Stimulated activated CD8-positive, alpha-beta memory T cell treated with anti-CD3 and anti-CD28 coated beads, Interleukin-7, amount 100 ng/mL, for 48 hours (primary cell): ENCODE measurements at places on chromosomes 13 and 19.

DNA sequence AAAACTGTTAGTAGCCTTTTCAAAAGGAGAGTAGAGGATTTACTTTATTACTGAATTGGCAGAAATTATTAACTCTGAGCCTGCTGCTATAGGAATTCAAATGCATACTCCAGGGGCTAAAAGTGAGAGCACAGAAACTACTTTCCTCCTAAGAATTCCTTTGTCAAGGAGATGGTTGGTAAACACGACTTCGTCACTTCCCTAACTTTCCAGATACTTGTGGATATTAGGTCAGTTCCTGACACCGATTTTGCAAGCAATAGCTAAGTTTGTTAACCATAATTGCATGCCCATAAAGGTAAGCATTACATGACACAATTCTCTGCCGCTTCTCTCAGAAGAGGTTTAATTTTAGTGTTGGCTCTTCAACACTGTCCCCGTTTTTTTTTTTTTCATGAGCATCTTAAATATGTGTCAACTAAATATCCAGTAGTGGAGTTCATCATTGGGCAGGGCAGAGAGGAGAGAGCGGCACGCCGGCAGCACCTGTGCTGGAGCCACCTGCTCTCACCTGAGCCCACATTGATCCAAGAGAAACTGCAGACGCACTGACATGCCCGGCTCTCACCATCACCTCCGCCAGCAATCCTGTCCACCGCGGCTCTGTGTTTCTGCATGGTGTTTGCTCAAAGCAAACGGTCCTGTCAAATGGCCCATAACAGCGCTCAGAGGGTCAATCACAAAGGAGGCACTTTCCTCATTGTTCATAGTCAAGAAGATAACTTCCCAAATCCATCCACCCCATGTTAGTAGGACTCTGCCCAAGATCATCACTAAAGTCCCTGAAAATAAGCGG lies 2.6 kb downstream of the MED26 start:
- no peak for DNase-seq

DNA sequence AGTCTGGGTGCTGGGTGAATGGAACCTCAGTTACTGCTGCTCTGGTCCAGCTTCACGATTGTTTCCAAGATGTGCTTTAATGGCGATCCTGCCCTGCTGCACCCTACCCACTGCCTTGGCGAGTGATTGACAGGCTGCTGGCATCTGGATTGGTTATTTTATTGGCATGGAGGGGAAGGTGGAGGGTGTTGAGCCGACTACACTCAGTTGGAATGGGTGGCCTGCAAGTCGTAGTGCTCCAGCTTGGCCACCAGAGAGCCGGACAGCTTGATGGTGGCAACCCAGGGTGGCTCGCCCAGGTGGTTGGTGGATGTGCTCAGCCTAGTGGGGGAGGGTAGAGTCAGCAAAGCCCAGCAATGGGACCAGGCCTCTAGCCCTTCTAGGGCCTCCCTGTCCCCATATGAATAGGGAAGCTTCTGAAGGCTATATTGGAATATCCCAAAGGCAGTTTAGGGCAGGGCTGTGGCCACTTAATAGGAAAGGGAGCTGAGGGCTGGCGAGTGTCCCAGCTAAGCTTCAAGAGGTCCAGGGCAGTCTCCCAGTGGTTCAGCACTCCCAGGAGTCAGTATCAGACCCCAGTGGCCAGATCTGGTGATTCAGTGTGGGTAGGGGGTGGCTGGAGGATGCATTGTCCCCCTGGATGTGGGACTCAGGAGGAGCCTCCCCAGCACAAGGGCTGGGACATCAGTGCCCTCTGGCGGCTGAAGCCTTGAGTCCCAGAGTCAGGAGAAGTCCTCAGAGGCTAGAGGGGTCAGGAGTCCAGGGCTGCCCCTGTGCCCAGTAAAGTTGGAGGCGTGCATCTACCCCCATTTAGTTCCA lies 3.4 kb downstream of the GGN start:
- no peak for DNase-seq

GRCh38 chr19:34692549-34692948 lies 15.1 kb downstream of the ZNF302 start:
- DNase-seq = no peak

DNA sequence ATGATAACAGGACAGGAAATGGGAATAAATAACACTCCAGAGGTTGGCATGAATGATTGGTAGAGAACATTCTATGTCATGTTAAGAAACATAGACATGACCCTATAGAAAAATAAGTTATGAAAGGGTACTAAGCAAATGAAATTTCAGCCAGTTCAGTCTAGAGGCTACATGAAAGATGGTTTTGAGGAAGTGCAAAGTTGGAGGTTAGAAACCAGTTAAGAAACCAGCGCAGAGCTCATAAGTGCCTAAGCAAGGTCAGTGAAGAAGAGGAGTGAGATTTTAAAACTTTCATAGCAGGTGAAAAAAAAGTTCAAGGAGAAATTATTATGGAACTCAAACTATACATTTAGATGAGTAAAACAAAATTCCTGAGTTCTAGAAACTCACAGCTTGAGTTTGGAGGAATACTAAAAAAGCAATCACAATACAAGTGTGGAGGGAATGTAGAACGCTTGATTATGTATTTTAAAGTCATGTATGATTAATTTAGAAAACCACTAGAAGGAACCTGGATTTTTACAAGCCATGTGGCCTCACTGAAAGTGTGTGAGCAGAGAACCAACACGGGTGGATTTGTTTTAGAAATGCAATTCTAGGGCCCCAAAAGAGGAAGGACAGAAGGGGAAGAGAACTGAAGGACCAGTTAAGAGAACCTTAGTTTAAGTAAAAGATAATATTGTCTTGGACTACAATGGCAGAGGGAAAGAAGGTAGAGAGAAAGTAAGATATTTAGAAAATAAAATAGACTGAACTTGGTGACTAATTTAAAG lies 162.4 kb downstream of the PCDH20 start:
- DNase-seq = no peak

DNA sequence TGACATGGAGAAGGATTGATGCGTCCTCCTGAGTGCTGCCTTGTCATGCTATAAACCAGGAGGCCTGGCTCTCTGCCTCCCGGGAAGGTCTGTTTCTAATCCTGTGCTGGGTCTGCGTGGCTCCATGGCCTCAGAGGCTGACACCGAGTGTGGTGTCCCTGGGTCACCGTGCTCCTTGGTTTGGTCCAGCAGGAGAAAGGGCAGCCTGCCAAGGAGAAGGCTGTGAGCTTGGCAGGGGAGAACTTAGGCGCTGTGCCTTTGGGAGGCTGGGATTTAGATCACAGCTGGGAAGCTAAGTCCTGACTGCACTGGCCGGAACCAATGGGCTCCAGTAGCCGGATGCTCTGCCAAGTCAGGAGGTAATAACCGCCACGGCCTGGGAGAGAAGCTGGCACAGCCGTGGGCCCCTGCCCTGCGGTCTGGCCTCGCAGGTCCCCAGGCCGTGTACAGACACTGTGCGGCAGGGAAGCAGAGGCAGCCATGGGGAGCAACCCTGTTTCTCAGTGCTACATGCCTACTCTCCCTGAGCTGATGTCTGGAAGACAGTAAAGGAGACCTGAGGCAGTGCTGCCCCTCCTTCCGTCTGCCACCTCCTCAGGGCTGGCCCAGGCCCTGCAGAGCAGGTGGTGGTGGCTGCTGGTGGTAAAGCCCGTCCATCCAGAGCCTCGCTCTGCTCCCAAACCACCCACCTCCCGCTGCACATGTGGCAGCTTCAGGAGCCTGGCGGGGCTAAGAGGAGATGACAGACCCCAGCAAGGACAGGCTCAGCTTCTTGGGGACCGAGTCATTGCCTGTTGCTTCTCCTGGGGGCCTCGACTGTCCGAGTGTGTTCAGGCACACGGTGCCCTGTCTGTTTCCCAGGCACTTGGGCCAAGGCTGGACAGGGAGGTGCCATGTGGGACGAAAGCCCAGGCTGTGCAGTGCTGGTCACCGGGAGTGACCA lies 44.9 kb downstream of the C13orf46 start:
- no peak for DNase-seq

DNA sequence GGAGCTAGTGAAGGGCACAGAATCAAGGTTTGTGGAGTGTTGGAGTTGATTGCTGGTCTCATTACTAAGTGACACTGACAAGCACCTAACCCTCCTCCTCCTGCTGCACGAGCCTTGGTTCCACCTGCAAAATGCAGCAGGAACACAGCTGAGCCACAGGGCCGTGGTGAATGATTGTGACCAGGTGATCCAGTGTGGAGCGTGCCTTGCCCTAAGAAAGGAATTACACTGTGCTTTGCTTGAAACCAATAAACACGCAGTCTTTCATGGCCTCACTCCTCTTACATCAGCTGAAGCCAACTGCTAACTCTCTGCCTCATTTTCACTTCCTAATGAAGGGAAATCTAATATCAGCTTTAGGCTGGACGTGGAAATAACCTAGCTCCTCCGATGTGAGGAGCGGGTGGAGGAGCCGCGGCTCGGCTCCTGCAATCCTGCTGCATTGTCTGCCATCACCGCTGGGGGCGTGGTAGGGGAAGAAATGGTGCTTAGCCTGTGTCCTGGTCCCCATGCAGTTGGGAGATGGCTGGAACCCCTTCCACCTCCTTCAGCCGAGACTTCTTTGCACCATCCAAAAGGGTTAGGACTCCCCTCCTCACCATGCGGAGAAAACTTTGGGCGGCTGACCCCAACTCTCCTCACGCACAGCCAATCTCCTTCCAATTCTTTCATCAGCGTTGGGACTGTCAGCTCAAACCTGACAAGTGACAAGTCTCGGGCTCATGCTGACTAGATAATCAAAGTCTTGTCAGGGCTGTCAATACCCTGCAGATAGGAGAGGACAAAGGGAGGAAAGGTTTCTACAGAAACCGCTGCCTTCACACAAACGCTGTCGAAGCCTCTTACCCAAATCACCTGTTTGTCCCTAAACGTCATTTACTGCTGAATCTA lies 427.9 kb downstream of the ZNF536 start:
- DNase-seq = no peak

GRCh38 chr19:45547965-45548609 lies 36.5 kb downstream of the OPA3 start:
- DNase-seq = no peak

DNA sequence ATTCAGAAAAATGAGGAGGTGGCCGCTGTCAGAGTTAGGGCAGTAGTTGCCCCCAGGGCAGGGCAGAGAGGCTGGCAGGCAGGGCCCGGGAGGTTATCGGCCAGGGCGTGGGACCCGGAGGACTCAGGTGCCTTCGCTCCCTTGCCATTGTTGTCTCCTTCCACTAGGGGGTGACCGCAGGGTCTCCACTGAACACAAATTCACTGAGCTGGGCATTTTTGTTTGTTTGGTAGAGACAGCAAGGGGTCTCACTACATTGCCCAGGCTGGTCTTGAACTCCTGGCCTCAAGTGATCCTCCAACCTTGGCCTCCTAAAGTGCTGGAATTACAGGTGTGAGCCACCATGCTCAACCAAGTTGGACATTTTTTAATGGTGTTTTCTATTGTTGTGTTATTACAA lies 25.1 kb downstream of the CARS2 start:
- DNase-seq = no peak

DNA sequence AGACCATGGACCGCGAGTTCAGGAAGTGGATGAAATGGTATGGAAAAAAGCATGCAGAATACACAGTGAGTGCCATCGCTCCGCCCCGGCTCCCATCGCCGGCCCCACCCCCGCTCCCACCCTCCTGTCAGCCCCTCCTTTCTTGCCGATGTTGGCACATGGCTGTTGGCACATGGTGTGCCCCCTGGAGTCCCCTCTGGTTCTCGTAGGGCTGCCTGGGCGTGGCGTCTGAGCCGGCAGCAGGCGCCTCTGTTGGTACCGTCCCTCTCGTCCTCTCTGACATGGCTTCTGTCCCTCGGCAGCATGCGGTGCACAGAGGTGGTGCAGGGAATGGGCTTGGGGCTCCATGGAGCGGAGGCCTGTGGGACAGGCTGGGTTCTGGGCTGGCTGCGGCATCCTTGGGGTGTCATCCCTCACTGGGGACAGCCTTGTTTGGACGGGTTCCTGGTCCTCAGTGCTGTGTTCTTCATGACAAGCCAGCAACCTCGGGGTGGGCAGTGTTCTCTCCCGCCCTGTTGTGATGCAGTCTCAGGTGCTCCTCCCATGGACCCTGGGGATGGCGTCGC lies 30.9 kb downstream of the DOT1L start:
- DNase-seq = no peak

DNA sequence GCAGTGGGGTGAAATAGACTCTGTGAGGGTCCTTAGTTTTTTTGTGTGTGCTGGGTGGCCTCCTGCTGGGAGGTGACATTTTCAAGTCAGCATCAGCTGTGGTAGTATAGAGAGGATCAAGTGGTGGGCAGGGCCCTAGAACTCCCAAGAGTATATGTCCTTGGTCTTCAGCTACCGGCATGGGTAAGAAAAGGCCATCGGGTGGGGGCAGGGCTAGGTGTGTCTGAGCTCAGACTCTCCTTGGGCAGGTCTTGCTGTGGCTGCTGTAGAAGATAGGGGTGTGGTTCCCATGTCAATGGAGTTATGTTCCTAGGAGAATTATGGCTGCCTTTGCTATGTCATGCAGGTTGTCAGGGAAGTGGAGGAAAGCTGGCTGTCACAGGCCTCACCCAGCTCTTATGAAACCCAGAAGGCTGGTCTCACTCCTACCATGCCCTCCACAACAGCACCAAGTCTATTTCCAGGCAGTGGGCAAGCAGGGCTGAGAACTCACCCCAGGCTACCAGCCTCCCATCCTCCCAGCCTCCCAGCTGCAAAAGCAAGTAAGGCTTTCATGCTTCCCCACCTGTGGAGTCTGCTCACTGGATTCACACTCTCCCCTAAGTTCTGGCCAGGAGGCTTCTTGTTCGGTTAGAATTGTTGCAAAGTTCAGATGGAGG lies 130.6 kb upstream of the SOX1 start:
- no peak for DNase-seq

DNA sequence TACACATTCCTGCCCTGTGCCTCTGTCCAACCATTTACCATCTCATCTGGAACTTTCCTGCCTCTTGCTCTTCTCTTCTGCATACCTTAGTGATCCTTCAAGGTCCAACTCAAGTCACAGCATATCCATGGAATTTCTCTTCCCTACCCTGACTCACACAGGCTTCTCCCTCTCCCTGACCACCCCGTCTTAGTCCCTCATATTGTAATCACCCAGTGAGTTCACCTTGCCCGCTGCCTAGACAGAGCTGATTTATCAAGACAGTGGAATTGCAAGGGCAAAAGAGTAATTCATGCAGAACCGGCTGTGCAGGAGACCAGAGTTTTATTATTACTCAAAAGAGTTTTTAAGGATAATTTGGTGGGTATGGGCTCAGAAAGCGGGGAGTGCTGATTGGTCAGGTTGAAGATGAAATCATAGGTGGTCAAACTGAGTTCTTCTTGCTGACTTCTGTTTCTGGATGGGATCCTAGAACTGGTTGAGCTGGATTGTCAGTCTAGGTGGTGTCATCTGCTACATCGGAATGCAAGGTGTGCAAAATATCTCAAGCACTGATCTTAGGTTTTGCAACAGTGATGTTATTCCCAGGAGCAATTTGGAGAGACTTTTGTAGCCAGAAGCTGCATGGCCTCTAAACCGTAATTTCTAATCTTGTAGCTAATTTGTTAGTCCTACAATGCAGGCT lies 67.2 kb downstream of the HSPH1 start:
- DNase-seq = no peak
